ENCODE measurements at places on chromosomes 13 and 19. TPM values are rescaled to one million over a fixed set of nuclear protein-coding genes. Genes with fewer than 3 reads are reported as not detected.

Gene GSX1
- not detected for total RNA-seq

Gene A1BG
- 26.6 TPM for total RNA-seq

Gene ATP4A
- total RNA-seq, result not detected

Gene CEACAM1
- total RNA-seq, result 1.1 TPM

Gene PGLYRP1
- total RNA-seq, result not detected

Gene GIPC3
- total RNA-seq, result not detected

Data from hair follicular keratinocyte (primary cell).